ENCODE measurements at places on chromosomes 5 and 9.

DNA sequence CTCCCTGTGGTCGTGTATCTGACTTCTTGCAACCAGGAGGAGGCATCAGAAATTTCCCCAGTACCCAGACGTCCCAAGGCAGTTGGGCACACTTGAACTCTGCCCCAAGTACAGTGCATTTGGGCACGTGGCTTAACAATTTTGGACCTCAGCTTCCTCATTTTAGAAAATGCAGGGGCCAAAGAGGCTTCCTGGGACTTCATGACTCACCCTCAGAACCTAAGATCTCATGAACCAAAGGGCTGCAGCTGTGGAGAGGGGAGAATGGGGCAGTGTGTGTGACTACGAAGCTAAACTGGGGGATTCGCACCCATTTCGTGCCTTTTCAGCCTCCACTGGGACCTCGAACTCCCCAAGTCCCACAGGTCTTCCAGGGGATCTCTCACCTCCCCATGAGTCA, 59.2 kb downstream of the SYK start:
- no peak for DNase-seq

DNA sequence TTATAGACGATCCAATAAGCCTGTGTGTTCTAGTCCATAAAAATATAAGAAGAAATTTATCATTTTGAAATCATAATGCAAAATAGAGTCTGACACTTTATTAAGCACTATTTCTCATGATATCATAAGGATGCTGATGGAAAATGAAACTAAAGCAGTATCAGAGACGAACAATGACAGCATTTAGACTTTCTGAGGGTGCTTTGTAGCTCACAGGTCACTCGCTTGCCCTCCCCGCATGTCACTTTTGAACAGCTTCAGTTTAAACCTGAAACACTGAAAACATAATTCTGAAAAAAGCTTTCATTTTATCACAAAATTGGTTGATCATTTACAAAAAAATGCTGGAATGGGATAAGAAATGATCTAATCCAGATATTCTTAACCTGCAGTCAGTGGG, 247.1 kb downstream of the EBF1 start:
- no peak for DNase-seq

DNA sequence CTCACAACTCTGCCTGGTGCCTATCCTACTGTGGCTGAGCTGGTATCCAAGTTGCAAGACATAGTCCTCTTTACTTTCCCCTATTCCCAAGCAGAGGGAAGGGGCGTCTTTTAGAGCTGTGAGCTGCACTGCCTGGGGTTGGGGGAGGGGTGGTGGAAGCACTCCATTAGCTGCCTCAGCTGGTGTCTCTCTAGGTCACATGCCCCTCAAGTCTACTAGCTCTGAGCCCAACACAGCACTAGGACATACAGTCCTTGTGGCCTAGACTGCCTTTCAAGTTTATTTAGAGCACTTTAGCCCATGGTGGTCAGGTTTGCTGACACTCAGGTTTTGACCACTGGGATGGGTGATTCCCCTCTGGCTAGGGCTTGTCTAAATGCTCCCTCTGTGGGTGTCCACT, 54.7 kb downstream of the SREK1 start:
- DNase-seq = no peak

DNA sequence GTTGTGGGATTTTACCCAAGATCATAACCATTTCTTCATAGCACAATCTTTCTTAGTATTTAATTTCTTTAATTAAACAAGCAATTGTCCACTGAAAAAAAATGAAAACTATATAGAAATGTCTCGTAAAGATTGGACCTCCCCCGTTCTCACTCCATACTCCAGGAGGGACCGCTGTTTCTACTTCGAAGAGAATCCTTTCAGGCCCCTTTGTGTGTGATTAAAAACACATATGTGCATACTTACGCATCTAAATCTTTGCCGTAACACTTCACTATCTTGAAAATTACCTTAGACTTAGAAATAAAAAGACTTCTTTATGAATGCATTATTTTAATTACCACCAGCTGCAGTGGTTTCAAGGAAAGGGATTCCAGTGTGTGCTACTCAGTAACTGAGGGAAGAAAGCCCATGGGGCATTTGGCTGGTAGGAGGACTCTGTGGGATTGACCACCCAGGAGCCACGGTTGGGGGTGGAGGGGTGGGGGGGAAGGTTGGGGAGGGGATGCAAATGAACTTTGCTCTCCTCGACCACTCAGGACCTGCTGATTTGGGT, 209.1 kb downstream of the FAM114A2 start:
- DNase-seq = no peak

DNA sequence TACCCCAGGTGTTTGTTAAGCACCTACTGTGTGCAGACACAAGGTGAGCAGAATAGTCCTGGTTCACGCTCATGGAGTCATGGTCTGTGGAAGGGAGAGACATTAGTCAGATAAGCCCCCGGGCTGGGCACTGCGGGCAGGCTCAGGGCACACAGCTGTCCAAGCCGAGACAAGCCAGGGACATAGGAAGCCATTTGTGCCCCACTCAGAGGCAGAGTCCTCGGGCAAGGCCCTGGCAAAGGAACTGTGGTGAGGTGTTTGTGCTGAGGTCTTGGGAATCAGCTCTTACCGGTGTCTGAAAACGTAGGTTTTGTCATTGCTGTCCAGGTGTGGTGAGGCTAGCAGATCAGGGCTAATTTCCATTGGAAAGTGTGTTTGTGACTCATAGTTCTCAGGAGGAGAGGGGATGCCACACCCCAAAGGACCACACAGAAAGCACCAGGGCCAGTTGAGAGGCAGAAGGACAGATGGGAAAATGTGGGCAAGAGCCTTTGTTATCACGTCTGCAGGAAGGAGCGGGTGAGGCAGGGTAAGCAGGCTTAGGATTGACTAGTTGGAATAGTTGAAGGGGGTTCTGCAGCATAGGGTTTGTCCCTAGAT, 46.1 kb upstream of the NEURL1B start:
- DNase-seq = no peak

- no peak for DNase-seq
Measured at GRCh38 chr9:5554254-5554653, 43.9 kb downstream of the PDCD1LG2 start.

DNA sequence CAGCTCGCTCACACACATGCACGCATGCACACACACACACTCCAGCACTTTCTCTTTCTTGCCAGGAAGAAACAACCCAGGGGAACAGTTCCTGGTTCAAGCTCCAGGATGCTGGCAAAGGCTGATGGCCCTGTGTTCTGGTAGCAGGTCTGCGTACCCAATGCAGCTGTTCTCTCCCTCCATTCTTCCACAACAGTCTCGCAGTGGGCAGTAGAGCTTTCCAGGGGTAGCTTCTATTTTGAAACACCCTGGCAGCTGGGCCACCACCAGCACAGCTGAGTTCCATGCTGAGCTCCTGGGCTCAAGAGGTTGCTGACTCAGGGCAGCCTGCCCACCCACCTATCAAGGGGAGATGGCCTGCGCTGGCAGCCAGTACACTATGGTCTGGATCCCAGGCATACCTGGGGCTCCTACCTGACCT, 4.7 kb downstream of the VDAC1 start:
- DNase-seq = no peak

GRCh38 chr9:137660144-137660543, 41.3 kb downstream of the EHMT1 start:
- DNase-seq = no peak

GRCh38 chr5:168346417-168346816, 55.0 kb downstream of the WWC1 start:
- no peak for DNase-seq

- no peak for DNase-seq
Measured at GRCh38 chr5:150618163-150618562, 22.3 kb upstream of the SYNPO start.

- DNase-seq = no peak
Measured at GRCh38 chr5:139494256-139494655, 11.7 kb upstream of the STING1 start.

- DNase-seq = no peak
Measured at GRCh38 chr5:4222147-4222546, 626.5 kb downstream of the IRX1 start.

DNA sequence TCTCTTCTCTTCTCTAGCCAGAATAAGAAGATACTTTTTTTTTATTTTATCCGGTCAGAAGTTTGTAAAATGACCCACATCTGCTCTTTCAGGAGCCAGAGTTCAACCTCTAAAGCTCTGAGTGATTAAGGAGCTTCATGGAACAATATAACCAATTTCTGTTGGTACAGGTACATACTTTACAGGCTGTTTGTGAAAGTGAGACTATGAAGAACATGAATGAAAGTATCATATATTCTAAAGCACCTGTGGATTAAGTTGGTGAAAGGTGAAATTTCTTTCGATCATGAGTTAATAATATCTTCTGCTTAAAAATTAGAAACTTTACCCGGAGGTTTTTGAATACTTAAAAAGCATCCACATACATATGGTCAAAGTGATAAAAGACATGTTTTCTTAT, 65.2 kb downstream of the DMRT2 start:
- DNase-seq = no peak

GRCh38 chr5:135999406-136000139, 29.2 kb upstream of the TGFBI start:
- no peak for DNase-seq

DNA sequence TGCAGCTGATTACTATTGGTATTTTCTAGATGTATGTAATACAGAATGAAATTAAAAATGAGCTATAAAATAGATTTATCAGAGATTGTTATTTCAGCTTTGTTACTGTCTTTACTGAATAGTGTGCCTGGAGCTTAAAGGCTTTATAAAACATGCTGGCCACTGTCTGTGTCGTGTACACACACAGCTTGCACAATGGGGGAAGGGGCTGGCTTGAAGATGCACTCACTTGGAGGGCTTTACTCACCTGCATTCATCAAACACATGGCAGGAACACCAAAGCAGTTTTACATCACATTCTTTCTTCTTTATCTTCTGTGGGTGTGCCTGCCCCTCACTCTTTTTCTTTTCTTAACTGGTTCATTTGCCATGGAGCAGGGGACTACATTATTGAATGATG, 60.9 kb downstream of the TLE4 start:
- DNase-seq = no peak

- no peak for DNase-seq
Measured at GRCh38 chr9:133130685-133131244, 9.7 kb upstream of the RALGDS start.

DNA sequence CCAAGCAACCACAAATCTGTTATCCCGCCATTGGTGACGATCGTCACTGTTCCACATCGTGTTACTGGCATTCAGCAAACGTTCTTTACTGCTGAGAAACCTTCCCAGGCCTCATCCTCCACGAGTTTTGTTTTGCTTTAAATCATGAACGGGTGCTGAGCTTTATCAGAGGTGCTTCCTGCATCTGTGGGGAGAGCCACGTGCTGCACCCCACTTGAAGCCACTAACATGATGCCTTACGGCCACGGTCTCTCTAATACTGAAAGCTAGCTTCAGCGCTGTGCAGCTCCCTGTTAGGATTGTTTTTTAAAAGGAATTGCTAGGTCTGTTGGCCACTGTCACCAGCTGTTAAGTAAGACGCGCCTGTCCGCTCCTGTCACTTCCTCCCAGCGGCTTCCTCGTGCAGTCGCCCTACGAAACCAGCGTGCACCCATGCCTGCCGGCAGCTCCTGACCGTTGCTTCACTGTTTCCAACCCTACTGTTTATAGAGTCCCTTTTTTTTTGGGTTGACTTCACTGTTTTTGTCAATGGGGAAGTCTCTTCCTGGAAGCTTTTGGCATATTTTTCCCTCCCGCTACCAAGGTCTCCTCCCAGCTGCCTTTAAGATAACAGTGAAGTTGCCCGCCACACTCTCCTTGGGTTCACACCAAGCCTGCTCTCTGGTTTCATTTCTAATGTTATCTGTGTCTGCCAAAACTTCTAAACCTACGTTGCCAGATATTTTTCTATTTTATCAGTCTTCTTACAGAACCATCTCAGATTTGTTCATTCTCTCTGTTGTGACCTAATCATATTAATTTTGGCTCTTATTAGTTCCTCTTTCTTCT, 20.3 kb downstream of the LPCAT1 start:
- no peak for DNase-seq

DNA sequence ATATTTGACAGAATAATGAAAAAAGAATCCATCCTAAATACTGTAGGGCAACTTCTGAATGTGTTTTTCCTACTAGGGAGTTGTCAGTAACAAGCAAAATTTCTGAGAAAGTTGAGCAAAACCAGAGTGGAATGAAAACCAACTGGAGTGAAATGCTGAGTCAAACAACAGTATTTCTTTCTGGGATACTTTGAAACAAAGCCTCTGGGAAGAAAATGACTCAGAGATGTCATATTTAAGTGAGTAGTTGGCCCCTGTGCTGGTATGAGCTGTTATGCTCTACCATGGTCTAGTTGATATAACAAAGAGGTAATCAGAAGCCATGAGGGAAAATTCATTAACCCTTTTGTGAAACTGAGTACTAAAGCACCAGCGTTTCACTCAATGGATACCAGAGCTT, 372.1 kb upstream of the C9orf72 start:
- no peak for DNase-seq
